Psoas muscle (tissue), 8 donors: ENCODE measurements at places on chromosomes 12 and 14. TPM values are rescaled to one million over a fixed set of nuclear protein-coding genes. Genes with fewer than 3 reads are reported as not detected.

Gene JDP2
- 24.5 TPM for total RNA-seq

Gene COX8C
- 0.54 TPM for total RNA-seq

Gene GNB3
- 0.69 TPM for total RNA-seq

Gene HCAR1
- total RNA-seq = not detected

Gene ZNF705A
- total RNA-seq = not detected

Gene RFLNA
- total RNA-seq = 2.6 TPM

Gene OR10P1
- total RNA-seq = not detected

Gene GPR33
- total RNA-seq = not detected

Gene GNPNAT1
- 14.6 TPM for total RNA-seq

Gene EXOC3L4
- total RNA-seq = not detected

Gene STAC3
- 576 TPM for total RNA-seq

Gene ANO2
- total RNA-seq = 4.2 TPM

Gene SLC22A17
- 0.95 TPM for total RNA-seq

Gene GARIN6
- not detected for total RNA-seq

Gene HRK
- not detected for total RNA-seq

Gene NXPH4
- 0.58 TPM for total RNA-seq

Gene TMCC3
- 34.7 TPM for total RNA-seq

Gene TMEM132C
- 0.69 TPM for total RNA-seq

Gene MYRFL
- total RNA-seq = not detected

Gene E2F7
- not detected for total RNA-seq
